Left kidney (tissue), 8 donors: ENCODE measurements at places on chromosomes 16 and 17. TPM values are rescaled to one million over a fixed set of nuclear protein-coding genes. Genes with fewer than 3 reads are reported as not detected.
A peak's percentile ranks its signal among the peaks of the same experiment; 100 is the strongest.

DNA sequence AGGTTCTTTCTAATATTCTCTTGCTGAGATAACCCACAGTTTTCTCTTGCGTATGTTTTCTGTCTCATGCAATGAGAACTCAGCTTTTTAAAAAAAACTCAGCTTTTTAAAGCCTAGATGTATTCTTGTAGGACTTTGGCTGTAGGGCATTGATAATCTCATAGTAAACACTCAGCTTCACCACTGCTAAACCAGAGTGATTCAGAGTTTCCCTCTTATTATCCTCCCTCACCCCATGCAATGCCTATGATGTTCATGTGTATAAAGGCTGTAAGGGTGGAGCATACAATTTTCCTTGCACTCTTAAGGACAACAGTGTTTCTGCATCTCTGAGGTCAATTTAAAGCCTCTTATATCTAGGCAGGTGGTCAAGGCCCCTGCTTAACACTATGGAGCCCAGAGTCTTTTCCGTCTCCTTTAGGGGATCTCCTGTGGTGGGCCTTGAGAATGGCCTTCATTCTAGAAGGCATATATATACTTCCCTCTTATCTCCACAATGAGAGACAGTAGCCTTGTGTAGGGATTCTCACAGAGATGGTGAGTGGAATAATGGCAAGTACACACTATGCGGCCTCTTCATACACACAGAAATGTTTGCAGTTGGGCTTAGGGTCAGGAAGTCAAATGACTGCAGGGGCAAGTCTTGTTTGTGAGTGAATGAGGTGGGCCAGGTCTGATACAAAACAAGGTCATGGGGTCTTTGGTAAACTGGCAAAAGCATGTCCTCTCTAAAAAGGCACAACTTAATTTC lies 279.6 kb downstream of the HS3ST3A1 start:
- no peak for DNase-seq

DNA sequence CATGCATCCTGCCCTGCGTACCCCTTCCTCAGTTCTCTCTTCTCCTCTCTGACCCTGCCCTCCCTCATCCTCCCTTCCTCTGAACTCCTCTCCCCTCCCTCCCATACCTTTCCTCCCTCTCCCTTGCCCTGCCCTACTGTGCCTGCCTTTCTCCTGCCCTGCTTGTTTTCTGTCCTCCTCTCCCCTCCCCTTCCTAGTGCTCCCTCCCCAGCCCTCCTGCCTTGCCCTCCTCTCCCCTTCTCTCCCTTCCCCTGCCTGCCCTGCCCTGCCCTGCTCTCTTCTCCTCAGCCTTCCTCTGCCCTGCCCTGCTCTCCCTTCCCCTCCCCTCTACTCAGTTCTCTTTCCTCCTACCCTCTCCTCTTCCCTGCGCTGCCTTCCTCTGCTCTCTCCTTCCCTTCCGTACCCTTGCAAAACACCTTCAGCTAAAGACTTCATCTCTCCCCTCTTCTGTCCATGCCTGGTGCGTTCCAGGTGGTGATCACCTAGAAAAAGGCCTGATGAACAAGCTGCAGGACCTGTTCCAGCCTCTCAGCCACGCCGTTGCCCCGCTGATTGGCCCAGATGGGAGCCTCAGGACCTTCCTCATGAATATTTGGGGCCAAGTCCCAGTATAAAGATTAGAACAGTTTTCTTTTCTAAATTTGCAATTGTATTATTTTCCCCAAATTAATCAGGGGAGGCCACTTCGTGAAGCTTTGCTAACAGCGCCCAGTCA lies 290.5 kb downstream of the CPPED1 start:
- DNase-seq = no peak

GRCh38 chr17:40069751-40070708 lies 7.3 kb downstream of the THRA start:
- peak; percentile 27 for DNase-seq

DNA sequence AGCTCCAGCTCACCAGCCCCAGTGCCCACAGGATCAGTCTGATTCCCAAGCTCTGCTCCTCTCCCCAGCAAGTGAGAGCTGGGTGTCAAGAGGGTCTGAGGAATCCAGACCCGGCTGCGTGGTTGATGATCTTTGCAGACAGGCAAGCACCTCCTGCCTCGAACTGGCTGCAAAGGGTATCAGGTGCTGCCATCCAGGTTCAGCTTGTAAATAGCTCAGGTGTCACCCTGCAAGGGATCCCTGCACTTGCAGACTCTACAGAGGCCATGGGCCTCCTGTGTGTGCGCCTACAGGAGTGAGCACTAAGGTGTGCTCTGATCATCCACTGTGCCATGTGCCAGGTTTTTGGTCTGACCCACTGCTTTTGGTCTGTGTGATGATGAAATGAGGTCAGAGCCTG lies 16.2 kb downstream of the DEXI start:
- DNase-seq = no peak

DNA sequence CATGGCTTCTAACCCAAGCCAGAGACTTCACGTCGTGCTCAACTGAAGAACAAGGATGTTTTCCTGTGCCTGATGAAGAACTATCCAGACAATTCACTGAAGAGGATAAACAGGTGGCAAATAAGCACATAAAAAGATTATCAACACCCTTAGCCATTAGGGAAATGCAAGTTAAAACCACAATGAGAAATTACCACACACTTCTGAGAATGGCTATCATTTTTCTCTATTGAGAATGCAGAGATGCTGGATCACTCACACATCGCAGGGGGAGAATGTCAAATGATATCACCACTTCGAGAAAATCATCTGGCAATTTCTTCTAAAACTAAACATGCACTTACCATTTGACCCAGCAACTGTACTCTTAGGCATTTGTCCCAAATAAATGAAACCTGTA lies 162.8 kb downstream of the IRX3 start:
- DNase-seq = no peak

DNA sequence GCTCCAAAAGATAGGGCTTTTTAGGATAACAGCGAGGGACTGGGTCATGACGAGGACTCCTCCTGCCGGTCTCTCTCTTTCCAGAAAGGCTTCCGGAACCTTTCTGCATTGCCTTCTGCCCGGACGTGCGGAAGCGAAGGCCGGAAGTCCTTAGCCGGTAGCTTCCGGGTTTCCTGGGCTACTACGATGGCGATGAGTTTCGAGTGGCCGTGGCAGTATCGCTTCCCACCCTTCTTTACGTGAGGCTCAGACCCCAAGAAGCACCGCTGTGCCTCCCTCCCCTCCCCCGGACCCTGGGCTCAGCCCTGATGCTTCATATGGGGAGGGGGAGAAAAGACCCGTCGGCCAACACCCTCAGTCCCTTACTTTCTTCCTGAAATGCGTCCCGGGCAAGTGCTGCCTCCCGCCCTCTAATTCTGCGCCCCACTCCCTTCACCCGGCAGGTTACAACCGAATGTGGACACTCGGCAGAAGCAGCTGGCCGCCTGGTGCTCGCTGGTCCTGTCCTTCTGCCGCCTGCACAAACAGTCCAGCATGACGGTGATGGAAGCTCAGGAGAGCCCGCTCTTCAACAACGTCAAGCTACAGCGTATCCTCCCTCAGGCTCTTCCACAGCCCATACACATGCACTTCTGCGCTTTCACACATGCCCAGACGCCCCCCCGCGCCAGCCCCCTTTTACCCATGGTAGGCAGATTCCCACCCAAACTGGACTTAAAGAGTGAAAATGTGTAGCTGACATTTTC lies at the start of gene VPS25:
Gene VPS25 (plus strand): TSS at position 160 of the 746 bp plus-strand sequence. CDS start 27 bp downstream, at position 187.
- DNase-seq = peak; percentile 81

- DNase-seq = no peak
These were observed 119.0 kb upstream of the EEF2KMT start for GRCh38 chr16:5216441-5217080.

DNA sequence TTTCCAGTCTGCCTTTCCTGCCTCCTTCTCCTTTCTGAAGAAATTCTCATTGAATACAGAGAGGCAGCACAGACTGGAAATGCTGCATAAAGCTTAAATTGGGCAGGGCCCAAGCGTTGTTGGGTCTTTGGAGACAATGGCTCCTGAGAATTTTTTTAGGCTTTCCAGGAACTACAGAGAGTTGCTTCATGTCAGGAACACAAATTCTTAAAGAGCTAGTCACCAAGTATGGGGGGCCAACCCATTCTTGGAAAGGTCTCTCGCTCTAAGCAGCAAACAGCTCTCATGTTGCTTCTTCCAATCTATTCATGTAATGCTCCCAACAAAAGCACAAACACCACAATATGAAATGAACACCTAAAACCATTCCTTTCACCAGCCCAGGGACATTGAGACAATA lies 6.9 kb downstream of the HNF1B start:
- no peak for DNase-seq

DNA sequence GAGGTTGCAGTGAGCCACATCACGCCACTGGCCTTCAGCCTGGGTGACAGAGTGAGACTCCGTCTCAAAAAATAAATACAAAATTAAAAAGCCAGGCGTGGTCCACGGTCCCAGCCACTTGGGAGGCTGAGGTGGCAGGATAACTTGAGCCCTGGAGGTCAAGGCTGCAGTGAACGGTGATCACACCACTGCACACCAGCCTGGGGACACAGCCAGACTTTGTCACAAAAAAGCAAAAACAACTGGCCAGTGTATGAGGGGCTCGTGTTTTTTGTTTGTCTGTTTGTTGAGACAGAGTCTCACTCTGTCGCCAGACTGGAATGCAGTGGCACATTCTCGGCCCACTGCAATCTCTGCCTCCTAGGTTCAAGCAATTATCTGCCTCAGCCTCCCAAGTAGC lies 1.2 kb upstream of the UBB start:
- DNase-seq = no peak

DNA sequence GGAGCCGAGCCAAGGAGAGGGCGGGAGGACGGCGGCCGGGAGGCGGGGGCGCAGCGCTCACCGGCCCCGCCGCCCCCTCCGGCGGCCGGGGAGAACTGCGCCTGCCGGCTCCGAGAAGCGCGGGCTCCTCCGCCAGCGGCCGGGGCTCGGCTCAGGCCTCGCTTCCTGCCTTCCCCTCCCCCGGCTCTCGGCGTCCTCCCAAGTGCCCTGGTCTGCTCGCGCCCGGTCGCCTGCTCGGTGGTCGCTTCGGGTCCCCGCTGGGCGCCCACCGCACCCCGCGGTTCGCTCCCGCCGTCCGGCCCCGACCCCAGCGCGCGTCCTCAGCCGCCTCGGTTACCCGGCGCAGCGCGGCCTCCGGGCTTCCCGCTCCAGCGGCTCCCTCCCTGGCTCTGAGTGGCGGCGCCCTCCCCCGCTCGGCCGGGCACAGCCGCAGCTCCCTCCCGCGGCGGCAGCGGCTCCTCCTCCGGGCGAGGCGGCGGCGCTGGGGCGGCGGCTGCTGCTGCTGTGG lies 313 bp downstream of the UBTF start:
- DNase-seq = peak; percentile 50

Gene PIGQ
- polyA plus RNA-seq = 60.9 TPM

Gene CA10
- 14.7 TPM for polyA plus RNA-seq

Gene PKMYT1
- 22.0 TPM for polyA plus RNA-seq

Gene GAS2L2
- polyA plus RNA-seq = 0.08 TPM

Gene HEATR9
- 0.20 TPM for polyA plus RNA-seq
